A549 (cell line): ENCODE measurements at places on chromosomes 13 and 19. TPM values are rescaled to one million over a fixed set of nuclear protein-coding genes. Genes with fewer than 3 reads are reported as not detected.

C5AR1 gene
- polyA plus RNA-seq, result 1.4 to 1.6 TPM (median 1.5 TPM) in 3 replicates

BRME1 gene
- 1.1 to 2.3 TPM (median 1.2 TPM) in 3 replicates for polyA plus RNA-seq

CD37 gene
- polyA plus RNA-seq, result 0.13 to 0.22 TPM in 2 of 3 replicates, not detected in the other

LENG9 gene
- 3.8 to 4.9 TPM (median 4.1 TPM) in 3 replicates for polyA plus RNA-seq

ZNF93 gene
- not detected in 3 replicates for polyA plus RNA-seq

SUGP2 gene
- 42.3 to 43.9 TPM (median 43.6 TPM) in 3 replicates for polyA plus RNA-seq

FRY gene
- 0.08 TPM in 1 of 3 replicates, not detected in the others for polyA plus RNA-seq

ALKBH7 gene
- polyA plus RNA-seq, result 14.9 to 18.1 TPM (median 18.1 TPM) in 3 replicates

ITGBL1 gene
- 1.2 to 1.4 TPM (median 1.3 TPM) in 3 replicates for polyA plus RNA-seq
